ENCODE measurements at places on chromosomes 3 and 15. TPM values are rescaled to one million over a fixed set of nuclear protein-coding genes. Genes with fewer than 3 reads are reported as not detected.

CD200R1 gene
- 11.2 TPM for total RNA-seq

LMAN1L gene
- total RNA-seq = 2.4 TPM

GPR62 gene
- total RNA-seq = not detected

SCAANT1 gene
- total RNA-seq = not detected

RASGRP1 gene
- 100 TPM for total RNA-seq

PRR23E gene
- total RNA-seq = not detected

FAM174B gene
- total RNA-seq = 5.5 TPM

C15orf62 gene
- total RNA-seq = 0.73 TPM

WDR72 gene
- not detected for total RNA-seq

GPR149 gene
- total RNA-seq = not detected

SOX2 gene
- total RNA-seq = not detected

SHQ1 gene
- total RNA-seq = 14.1 TPM

SYNPR gene
- not detected for total RNA-seq

NCEH1 gene
- 8.9 TPM for total RNA-seq

CCDC13 gene
- total RNA-seq = 1.5 TPM

CLPX gene
- total RNA-seq = 51.1 TPM

SLC6A20 gene
- not detected for total RNA-seq

TGM4 gene
- total RNA-seq = not detected

FILIP1L gene
- total RNA-seq = 0.47 TPM

STRIT1 gene
- not detected for total RNA-seq

KIF15 gene
- total RNA-seq = 0.24 TPM

DNAJA4 gene
- total RNA-seq = 38.1 TPM

NAA50 gene
- 89.9 TPM for total RNA-seq

SI gene
- total RNA-seq = not detected

EPHB3 gene
- 0.29 TPM for total RNA-seq

All from naive thymus-derived CD4-positive, alpha-beta T cell (primary cell).